Osteoblast (primary cell): ENCODE measurements at places on chromosomes 11 and 22. TPM values are rescaled to one million over a fixed set of nuclear protein-coding genes. Genes with fewer than 3 reads are reported as not detected.

DNA sequence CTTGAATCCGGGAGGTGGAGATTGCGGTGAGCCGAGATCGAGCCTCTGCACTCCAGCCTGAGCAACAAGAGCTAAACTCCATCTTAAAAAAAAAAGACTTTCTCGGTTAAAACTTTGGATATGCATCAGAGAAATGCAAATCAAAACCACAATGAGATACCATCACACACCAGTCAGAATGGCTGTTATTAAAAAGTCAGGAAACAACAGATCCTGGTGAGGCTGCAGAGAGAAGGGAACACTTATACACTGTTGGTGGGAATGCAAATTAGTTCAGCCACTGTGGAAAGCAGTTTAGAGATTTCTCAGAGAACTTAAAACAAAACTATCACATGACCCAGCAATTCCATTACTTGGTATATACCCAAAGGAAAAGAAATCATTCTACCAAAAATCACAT, 619.4 kb upstream of the KIRREL3 start:
- DNase-seq, result no peak
- H3K4me3 ChIP-seq, result no peak overlapping the region
- no peaks in the 10 kb centered on the region for H3K27me3 ChIP-seq
- no peak overlapping the region for H3K27ac ChIP-seq

The CDC42EP2 gene
- 15.0 and 15.6 TPM in 2 replicates for total RNA-seq

The PACSIN3 gene
- total RNA-seq, result 11.2 and 12.7 TPM in 2 replicates

GRCh38 chr22:21857481-21857914, 9.9 kb downstream of the MAPK1 start:
- H3K4me3 ChIP-seq, result no peak overlapping the region
- H3K27ac ChIP-seq, result no peak overlapping the region
- H3K36me3 ChIP-seq, result no peaks in the 10 kb centered on the region
- peaks cover 24% of the 10 kb centered on the region for H3K4me1 ChIP-seq
- H3K27me3 ChIP-seq, result no peaks in the 10 kb centered on the region

DNA sequence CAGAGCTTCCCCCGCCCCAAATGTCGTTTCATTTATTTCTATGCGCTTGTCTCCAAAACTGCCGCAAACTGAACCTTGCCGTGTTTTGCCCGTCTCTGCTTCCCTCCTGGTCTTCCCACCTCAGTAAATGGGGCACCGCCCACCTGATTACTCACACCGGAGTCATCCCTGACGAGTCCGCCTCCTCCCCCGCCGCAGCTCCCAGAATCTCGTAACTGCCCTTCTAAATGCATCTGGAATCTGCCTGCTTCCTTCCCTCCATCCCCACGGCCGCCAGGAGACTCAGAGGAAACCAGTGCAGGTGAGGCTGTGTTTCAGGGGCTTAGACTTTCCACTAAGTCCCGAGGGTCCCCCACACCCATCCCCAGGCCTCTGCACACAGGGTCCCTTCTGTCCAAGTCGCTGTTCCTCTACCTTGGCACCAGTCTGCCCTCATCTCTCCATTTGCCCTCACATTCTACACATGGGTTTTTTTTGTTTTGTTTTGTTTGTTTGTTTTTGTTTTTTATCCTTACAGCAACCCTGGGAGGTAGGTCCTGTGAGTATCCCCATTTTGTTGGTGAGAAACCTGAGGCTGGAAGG, 62.6 kb upstream of the PHF21B start:
- no peaks in the 10 kb centered on the region for H3K36me3 ChIP-seq
- peak overlapping the region; percentile 43 for H3K4me3 ChIP-seq
- DNase-seq, result peak; percentile 96
- no peak overlapping the region for H3K27ac ChIP-seq

The C11orf16 gene
- total RNA-seq, result 0.29 TPM in 1 of 2 replicates, not detected in the other

The MIOX gene
- under 0.01 TPM in 1 of 2 replicates, not detected in the other for total RNA-seq

The CREB3L1 gene
- total RNA-seq, result 30.1 and 33.3 TPM in 2 replicates

- peaks cover 42% of the 10 kb centered on the region for H3K4me1 ChIP-seq
- DNase-seq, result no peak
- H3K4me3 ChIP-seq, result no peak overlapping the region
- no peaks in the 10 kb centered on the region for H3K36me3 ChIP-seq
Observed at GRCh38 chr22:40605761-40606160, 30.8 kb downstream of the MRTFA start.

DNA sequence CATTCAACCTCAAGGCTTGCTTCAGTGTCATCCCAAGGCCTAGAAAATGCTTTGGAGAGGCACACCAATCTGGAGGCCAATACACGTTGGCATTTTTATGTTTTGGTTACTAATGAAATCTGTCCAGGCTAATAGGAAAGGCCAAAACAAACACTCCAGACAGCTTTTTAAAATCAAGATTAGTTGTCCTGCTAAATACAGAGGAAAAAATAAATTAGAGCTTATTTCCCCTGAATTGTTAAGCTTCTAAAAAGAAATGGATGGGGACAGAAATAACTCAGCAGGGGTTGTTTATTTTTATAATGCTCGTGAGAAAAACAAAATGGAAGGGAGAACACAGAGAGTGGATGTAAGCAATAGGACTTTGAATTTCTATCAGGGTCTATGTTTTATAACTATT, 438.5 kb upstream of the LRRC4C start:
- no peak overlapping the region for H3K4me3 ChIP-seq
- no peaks in the 10 kb centered on the region for H3K4me1 ChIP-seq
- H3K27ac ChIP-seq, result no peak overlapping the region
- no peaks in the 10 kb centered on the region for H3K36me3 ChIP-seq
- no peak for DNase-seq

The OVOL1 gene
- not detected in 2 replicates for total RNA-seq

The ANKRD49 gene
- 13.0 and 14.1 TPM in 2 replicates for total RNA-seq

- peaks cover 5% of the 10 kb centered on the region for H3K4me1 ChIP-seq
- no peaks in the 10 kb centered on the region for H3K27me3 ChIP-seq
- no peaks in the 10 kb centered on the region for H3K36me3 ChIP-seq
- peak overlapping the region; percentile 17 for H3K27ac ChIP-seq
- peak overlapping the region; percentile 78 for H3K4me3 ChIP-seq
Observed at GRCh38 chr11:4187055-4187988, 92.7 kb downstream of the RRM1 start.

The CCDC116 gene
- total RNA-seq, result 0.29 and 0.36 TPM in 2 replicates

The OR8D4 gene
- total RNA-seq, result under 0.01 TPM in 2 replicates

GRCh38 chr22:39675947-39676346, 105.4 kb downstream of the CACNA1I start:
- H3K36me3 ChIP-seq, result no peaks in the 10 kb centered on the region
- H3K4me1 ChIP-seq, result no peaks in the 10 kb centered on the region
- no peaks in the 10 kb centered on the region for H3K27me3 ChIP-seq
- no peak for DNase-seq
- no peak overlapping the region for H3K4me3 ChIP-seq

- peak; percentile 29 for DNase-seq
- no peaks in the 10 kb centered on the region for H3K27me3 ChIP-seq
Observed at GRCh38 chr11:100672498-100673033, 14.5 kb upstream of the ARHGAP42 start.

DNA sequence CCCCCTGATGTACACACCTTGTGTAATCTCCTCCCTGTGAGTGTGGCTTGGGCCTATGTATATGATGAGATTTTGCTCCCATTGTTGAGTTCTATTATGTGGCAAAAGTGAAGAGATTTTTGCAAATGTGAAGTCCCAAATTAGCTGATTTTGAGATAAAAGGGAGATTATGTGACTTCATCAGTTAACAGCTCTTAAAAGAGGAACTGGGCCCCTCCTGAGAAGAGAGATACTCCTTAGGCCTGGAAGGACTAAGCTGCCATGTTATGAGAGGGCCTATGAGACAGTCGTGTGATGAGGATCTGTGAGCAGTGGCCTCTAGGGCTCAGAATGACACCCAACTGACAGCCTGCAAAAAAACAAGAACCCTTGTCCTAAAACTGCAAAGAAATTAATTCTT, 93.4 kb downstream of the OR5AK2 start:
- no peaks in the 10 kb centered on the region for H3K36me3 ChIP-seq
- no peak for DNase-seq
- H3K4me1 ChIP-seq, result no peaks in the 10 kb centered on the region
- H3K27ac ChIP-seq, result no peak overlapping the region
- H3K27me3 ChIP-seq, result peaks cover 4% of the 10 kb centered on the region

- no peak overlapping the region for H3K4me3 ChIP-seq
- H3K4me1 ChIP-seq, result peaks cover 7% of the 10 kb centered on the region
- DNase-seq, result peak; percentile 79
Observed at GRCh38 chr11:72924568-72925190, 110.5 kb downstream of the ATG16L2 start.

DNA sequence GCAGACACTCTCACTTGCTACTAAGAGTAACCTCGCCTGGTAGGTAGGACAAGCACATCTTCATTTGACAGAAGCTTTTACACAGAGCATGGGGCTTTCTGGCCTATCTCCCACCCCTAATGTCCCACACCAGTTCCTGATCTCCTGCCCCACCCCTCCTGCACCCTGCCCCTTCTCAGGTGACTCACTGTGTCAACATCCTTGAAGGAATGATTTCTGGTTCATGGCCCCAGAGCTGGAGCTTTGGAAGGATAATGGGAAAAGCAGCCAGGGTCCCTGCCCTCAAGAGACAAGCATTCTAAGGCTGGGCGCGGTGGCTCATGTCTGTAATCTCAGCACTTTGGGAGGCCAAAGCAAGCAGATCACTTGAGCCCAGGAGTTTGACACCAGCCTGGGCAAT, 47.2 kb downstream of the LRFN4 start:
- no peaks in the 10 kb centered on the region for H3K27me3 ChIP-seq
- DNase-seq, result no peak
- H3K4me3 ChIP-seq, result no peak overlapping the region
- no peaks in the 10 kb centered on the region for H3K36me3 ChIP-seq

- H3K27me3 ChIP-seq, result no peaks in the 10 kb centered on the region
- no peak within 1 kb of the TSS for H3K27ac ChIP-seq
- H3K4me1 ChIP-seq, result no peaks in the 10 kb centered on the region
- DNase-seq, result peak; percentile 36
Observed at GRCh38 chr22:25199731-25200520, at the start of gene CRYBB3. TSS of gene CRYBB3 (plus strand) at chr22:25199858. CDS start at chr22:25201397, 1,539 bp downstream.

DNA sequence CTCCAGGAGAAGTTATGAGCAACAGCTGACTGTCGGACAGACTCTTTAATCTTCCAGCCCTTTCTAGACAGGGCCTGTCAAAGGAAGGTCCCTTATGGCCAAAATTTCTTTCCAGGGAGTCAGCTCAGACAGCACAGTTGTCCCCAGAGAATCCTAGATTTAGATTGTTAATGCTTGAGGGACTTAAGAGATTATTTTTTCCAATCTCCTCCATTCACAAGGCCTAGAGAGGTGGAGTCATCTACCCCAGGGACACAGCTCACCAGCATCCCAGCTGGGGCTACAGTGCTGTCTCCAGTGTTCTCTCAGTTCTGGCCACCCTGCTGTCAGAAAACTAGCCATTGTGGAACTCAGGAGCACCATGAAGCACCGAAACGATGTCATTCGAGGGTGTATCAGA, 7.8 kb downstream of the DSCAML1 start:
- no peak overlapping the region for H3K4me3 ChIP-seq
- H3K27me3 ChIP-seq, result peaks cover 11% of the 10 kb centered on the region
- no peak overlapping the region for H3K27ac ChIP-seq

The KRTAP5-2 gene
- not detected in 2 replicates for total RNA-seq

The KCNC1 gene
- under 0.01 TPM in 1 of 2 replicates, not detected in the other for total RNA-seq

GRCh38 chr22:19213442-19214077, 35.0 kb upstream of the SLC25A1 start:
- no peaks in the 10 kb centered on the region for H3K27me3 ChIP-seq
- H3K4me3 ChIP-seq, result no peak overlapping the region
- peaks cover 17% of the 10 kb centered on the region for H3K36me3 ChIP-seq
- DNase-seq, result no peak
- no peak overlapping the region for H3K27ac ChIP-seq
- no peaks in the 10 kb centered on the region for H3K4me1 ChIP-seq

GRCh38 chr11:104623518-104623917, 274.7 kb downstream of the CASP12 start:
- no peaks in the 10 kb centered on the region for H3K27me3 ChIP-seq
- no peak overlapping the region for H3K27ac ChIP-seq
- H3K4me1 ChIP-seq, result peaks cover 4% of the 10 kb centered on the region
- H3K36me3 ChIP-seq, result no peaks in the 10 kb centered on the region
- H3K4me3 ChIP-seq, result no peak overlapping the region

The UPK3A gene
- not detected in 2 replicates for total RNA-seq

DNA sequence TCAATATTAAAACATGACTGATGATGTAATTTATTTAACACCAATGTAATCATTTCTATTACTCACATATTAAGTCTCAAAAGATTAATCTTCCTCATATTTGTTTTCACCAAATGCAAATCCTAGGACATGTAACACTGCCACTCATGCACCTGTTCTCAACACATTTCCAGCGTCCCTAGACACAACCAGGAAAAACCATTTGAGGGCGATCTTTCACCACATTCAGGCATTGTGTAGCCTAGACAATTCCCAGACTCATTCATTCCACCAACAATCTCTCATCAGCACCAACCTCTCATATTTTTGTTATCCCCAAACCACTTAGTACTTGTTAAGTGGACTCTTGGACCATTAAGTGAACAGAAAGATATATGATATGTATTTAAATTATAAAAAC, 66.1 kb downstream of the SLC36A4 start:
- peaks cover 7% of the 10 kb centered on the region for H3K4me1 ChIP-seq
- H3K27ac ChIP-seq, result no peak overlapping the region
- DNase-seq, result no peak
- H3K36me3 ChIP-seq, result no peaks in the 10 kb centered on the region
- no peak overlapping the region for H3K4me3 ChIP-seq
- no peaks in the 10 kb centered on the region for H3K27me3 ChIP-seq

The RFPL1 gene
- not detected in 2 replicates for total RNA-seq

DNA sequence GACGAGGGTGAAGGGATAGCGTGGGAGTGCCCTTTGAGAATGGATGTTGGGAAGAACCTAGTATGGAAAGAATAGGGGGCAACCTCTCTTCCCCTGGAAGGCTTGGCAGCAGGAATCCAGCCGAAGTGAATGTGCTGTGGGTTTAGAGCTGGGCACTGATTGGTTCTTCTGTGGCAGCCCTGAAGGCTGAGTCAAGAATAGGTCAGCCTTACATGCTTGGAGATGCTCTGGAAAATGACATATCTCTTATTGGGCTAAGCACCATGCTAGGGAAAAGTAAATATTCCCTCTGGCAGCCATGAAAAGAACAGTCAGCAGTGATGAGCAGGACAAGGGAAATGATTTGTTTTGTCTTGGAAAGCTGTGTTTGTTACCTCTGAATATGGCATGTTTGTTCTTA, 149.5 kb downstream of the COMMD9 start:
- H3K27me3 ChIP-seq, result no peaks in the 10 kb centered on the region
- H3K27ac ChIP-seq, result no peak overlapping the region
- DNase-seq, result no peak
- H3K4me3 ChIP-seq, result no peak overlapping the region
- peaks cover 6% of the 10 kb centered on the region for H3K4me1 ChIP-seq
